Kidney glomerular epithelial cell (primary cell): ENCODE measurements at places on chromosomes 7 and 10.
A peak's percentile ranks its signal among the peaks of the same experiment; 100 is the strongest.

DNA sequence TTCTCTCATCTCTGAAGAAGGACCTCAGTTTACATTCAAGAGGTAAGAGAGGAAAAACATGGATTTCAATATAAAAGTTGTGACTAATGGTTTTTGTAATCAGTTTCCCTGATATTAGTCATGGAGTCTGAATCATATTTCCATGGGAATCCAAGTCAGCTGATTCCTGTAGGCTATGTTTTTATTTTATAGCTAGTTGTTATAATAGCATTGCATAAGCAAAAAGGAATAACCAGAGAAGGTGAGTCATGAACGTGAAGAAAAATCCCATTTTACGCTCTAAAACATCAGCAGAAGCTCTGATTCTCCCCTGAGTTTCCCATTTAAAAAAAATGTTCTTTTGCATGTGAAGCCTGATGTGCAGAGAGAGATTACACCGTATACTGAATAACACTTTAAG lies 299.3 kb downstream of the SFMBT2 start:
- DNase-seq, result peak; percentile 14

DNA sequence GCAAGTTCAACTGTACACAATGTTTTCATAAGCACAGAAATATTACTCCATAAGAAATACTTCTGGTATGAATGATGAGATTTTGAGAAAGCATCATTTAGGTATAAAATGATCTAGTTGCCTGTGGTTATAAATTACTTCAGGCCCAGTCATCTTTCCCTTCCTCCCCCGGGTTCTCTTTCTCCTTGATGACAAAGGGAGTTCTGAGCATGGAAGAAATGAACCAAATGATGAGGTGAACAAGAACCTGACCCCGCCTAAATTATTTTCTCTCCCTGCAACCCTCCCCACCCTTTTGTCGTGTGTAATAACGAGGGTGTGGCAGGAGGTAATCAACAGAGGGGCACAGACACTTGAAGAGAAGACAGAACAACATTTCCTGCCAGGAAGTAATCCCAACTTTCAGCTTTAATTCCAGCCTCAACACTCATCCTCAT lies 319.6 kb upstream of the SP8 start:
- DNase-seq, result peak; percentile 53

DNA sequence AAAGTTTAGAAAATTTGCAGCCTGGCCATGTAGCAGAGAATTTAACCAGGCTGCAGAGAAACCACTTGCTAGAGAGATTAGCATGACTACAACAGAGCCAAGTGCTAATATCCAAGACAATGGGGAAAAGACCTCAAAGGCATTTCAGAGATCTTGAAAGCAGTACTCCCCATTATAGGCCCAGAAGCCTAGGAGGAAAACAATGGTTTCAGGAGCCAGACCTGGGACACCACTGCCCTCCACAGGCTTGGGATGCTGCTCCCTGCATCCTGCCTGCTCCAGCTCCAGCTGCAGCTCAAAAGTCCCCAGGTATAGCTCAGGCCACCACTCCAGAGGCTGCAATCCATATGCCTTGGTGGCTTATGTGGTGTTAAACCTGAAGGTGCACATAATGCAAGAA lies 101.5 kb upstream of the TMEM72 start:
- DNase-seq, result no peak

DNA sequence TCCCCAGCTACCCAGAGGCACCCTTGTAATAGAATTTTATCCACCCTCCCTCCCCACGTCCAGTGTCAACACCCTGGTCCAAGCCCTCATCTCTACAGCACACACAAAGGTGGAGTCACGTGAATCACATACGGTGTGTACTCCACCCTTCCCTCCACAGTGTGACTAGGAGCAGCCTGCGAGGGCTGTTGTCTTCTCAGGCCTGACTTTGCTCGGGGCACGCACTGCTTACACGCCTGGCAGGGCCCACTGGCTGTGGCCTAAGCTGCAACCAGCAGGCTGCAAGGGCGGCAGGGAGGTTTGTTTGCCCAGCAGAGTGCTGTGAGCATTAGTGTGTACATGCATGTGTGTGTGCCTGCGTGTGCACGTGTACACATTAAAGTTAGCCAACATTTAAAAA lies 93.7 kb downstream of the COBL start:
- DNase-seq, result no peak

DNA sequence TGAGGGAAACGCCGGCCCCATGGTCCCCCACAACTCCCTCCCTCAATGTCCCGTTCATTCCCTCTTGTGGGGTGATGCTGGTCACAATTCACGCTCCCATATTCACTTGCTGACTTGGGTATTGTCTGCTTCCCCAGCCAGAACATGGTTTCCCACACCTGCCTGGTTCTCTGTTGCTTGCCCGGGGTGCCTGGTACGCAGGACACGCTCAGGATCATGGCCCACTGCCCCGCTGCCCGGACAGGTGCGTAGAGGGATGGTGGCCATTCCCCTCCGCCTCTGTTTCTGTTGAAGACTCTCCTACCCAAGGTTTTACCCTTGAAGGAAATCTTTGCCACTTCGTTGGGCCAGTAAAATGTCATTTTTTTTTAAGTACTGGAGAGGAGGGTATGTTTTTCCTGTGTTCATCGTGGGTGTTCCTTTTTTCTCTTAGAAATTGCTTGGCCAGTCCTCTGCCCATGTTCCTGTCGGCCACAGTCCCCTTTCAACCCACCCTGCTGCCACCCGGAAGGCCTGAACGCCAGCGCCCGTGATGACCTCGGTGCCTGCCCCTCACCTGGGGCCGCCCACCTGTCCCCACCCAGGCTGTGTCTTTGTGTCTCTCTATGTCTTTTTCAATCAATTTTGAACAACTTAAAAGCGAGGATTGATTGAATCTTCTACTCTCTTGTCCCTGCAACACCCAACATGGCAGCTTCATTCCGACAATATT lies 38.2 kb downstream of the FOXL3 start:
- no peak for DNase-seq

GRCh38 chr10:81875467-81876252 lies 666 bp downstream of the NRG3 start:
- DNase-seq, result no peak

- DNase-seq, result no peak
Observed at GRCh38 chr7:137731436-137731835, 115.3 kb downstream of the DGKI start.

- no peak for DNase-seq
Observed at GRCh38 chr7:92854501-92855238, 18.3 kb upstream of the CDK6 start.

DNA sequence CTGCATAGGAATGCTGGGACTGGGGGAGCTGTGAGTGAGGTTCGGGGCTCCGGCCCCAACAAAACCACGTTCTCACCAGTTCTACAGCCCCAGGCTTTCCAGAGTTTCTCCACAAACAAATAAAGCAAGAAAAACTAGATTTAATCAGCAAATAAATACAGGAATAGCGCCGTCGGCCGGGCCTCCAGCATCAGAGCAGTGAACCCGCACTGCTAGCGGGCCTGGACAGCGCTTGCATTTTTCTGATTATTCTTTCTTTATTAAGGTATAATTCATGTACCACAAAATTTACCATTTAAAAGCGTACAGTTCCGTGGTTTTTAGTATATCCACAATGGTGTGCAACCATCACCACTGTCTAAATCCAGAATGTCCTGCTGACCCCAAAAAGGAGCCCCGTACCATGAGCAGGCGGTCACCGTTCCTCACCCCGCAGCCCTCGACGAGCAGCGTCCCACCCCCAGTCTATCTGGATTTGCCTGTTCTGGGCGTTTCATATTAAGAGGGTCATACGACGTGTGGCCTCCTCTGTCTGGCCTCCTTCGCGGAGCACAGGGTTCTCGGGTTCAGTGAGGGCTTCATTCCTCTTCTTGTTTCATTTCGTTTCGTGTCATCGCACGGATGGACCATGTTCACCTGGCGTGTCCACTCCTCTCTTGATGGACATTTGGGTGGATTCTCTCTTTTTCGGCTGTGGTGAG lies 35.5 kb upstream of the FOXL3 start:
- DNase-seq, result no peak

GRCh38 chr10:48885376-48885775 lies 54.3 kb downstream of the LRRC18 start:
- DNase-seq, result no peak

- DNase-seq, result no peak
Observed at GRCh38 chr7:35533902-35534301, 161.0 kb downstream of the HERPUD2 start.

GRCh38 chr10:105727131-105727530 lies 1086.0 kb downstream of the SORCS3 start:
- DNase-seq, result no peak

- DNase-seq, result no peak
Observed at GRCh38 chr7:137961200-137962177, 40.4 kb downstream of the CREB3L2 start.

GRCh38 chr7:103894656-103895596 lies 94.5 kb downstream of the RELN start:
- no peak for DNase-seq

- DNase-seq, result peak; percentile 99
Observed at GRCh38 chr10:113073549-113074189, 123.6 kb downstream of the TCF7L2 start.

- no peak for DNase-seq
Observed at GRCh38 chr7:2567679-2568278, 9.0 kb downstream of the IQCE start.

DNA sequence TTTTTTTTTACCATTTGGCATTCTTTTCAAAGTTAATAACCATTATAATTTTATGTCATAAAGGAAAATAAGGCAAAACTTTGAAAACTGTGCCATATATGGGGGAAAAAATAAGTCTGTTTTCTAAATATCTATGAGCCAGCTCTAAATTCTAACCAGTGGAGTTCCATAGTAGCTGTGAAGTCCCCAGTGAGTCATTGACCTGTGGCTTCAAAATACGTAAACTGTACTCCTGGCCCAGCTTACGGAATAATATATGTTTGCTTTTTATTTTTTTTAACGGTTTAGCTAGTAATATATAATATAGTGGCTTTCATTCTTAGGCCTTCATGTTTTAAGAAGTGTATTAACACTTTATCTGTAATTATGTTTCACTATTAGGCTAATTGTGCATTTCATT lies 20.5 kb downstream of the ZRANB1 start:
- DNase-seq, result no peak

GRCh38 chr7:744854-745430 lies 17.9 kb upstream of the PRKAR1B start:
- DNase-seq, result no peak

GRCh38 chr10:119030421-119031250 lies 1.1 kb downstream of the NANOS1 start:
- DNase-seq, result peak; percentile 8

- no peak for DNase-seq
Observed at GRCh38 chr7:85396676-85397075, 209.8 kb upstream of the SEMA3D start.

- no peak for DNase-seq
Observed at GRCh38 chr7:132942701-132943100, 139.2 kb downstream of the CHCHD3 start.

- DNase-seq, result no peak
Observed at GRCh38 chr10:28738200-28738599, 60.9 kb downstream of the BAMBI start.

- no peak for DNase-seq
Observed at GRCh38 chr10:89091496-89091895, 100.9 kb downstream of the FAS start.

- no peak for DNase-seq
Observed at GRCh38 chr10:88557658-88558057, 25.5 kb downstream of the RNLS start.

GRCh38 chr7:106757846-106758245 lies 96.9 kb upstream of the CCDC71L start:
- DNase-seq, result no peak

GRCh38 chr7:100467638-100468373 lies 3.7 kb upstream of the SPACDR start:
- DNase-seq, result no peak

DNA sequence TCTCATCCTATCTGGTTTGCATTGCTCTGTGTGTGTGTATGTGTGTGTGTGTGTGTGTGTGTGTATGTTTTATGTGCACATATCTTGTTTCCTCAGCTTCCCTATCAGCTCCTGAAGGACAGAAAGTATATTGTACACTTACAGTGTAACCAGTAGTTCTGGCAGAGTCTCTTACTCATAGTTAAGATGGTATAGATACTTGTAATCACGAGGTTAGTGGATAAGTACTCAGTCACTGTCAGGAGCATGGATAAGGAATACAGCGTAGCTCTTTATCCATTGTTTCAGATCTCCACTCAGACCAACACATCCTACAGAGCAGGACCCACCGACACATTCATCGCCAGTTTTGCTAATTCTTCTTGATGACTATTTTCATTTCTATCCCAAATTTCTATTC lies 275.0 kb downstream of the TSPAN12 start:
- DNase-seq, result no peak

- DNase-seq, result no peak
Observed at GRCh38 chr7:127536741-127537140, 48.7 kb downstream of the GCC1 start.
